ENCODE measurements at places on chromosomes 13 and 19.

DNA sequence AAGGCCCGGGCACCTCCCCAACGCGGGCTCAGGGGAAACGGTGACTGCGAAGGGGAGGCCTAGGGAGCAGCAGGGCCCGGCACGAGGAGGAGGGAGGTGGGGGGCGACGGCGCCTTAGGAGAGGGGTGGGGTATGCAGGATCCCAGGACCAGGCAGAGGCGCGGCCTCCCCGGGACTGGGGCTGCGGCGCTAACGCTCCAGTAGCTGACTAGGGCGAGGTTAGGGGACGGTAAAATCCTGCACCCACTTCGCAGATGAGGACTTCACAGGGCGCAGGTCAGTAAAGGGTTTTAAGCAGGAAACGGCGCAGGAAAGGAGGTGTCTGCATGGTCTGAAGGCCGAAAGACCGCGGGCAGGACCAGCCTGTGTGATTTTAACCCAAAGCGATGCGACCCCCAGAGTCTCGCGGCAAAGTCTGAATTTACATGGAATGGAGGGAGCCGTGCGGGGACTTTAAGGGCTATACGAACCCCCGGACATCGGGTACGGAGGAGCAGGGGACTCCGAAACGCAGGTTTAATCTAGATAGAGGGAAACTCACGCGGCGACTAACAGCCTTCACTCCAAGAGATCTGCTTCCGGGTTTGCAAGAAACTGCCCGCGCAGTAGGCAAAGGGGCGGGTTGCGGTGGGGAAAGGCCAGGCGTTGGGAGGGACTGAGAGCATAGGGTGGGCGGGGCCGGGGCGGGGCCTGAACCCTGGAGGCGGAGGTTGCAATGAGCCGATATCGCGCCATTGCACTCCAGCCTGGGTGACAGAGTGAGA lies at the start of gene ZNF665:
TSS of gene ZNF665 (minus strand) at position 588 of the 764 bp plus-strand sequence. CDS start 10,460 bp downstream, outside the sequence.
- peak; percentile 58 for DNase-seq

DNA sequence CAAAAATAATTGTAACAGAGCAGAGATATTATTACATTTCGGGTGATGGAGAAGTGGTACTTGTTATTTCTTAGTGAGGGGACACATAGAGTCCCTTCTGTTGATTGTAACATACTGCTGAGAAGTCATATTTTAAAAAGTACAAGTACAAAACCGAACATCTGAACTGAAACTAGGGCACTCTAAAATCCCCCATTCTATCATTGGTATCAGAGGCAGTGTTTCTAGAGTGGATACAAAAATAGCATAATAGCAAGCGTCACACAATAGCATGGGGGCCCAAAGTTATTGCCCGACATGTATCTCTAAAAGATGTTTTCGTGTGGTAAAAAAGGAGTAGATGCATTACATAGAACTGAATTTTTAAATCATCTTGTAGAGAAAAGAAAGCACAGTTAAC lies 502.1 kb upstream of the SLC10A2 start:
- no peak for DNase-seq

DNA sequence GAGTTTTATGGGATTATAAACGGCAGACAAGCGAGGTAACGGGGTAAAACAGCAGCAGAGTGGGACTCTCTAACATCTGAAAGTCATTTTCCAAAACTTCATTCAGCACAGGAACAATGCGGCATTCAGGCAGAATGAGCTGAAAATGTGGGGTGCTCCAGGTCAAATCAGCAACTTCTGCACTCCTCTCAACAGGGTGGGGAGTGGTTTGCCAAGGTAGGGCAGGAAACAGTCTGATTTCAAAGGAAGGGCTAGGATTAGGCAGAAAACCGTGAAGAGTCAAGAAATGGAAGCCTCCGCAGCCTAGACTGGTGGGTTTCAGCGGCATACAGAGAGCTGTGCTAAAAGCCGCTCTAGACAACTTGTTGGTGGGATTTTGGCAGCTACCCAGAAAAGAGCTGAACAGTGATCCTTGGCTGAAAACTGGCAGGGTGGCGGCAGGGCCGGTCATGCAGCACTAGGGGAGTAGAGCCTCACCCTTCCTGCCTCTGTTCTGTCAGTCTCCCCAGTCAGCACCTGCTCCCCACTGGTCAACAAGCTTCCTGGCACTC lies 154.2 kb upstream of the KLF12 start:
- no peak for DNase-seq

- DNase-seq: no peak
These were observed 6.8 kb downstream of the F2RL3 start for GRCh38 chr19:16895467-16896145.

- no peak for DNase-seq
These were observed 532.5 kb upstream of the SLC10A2 start for GRCh38 chr13:103598671-103599070.

GRCh38 chr13:112346899-112347229 lies 29.3 kb upstream of the SPACA7 start:
- no peak for DNase-seq

- no peak for DNase-seq
These were observed 60.2 kb upstream of the RFC3 start for GRCh38 chr13:33757713-33758112.

- DNase-seq: no peak
These were observed 40.7 kb upstream of the MCF2L start for GRCh38 chr13:112928020-112928971.

GRCh38 chr13:76326343-76326742 lies 559.9 kb downstream of the KCTD12 start:
- no peak for DNase-seq

GRCh38 chr19:34228347-34228746 lies 26.0 kb upstream of the GARRE1 start:
- no peak for DNase-seq

- DNase-seq: no peak
These were observed 19.6 kb downstream of the KLF12 start for GRCh38 chr13:74114641-74115040.

DNA sequence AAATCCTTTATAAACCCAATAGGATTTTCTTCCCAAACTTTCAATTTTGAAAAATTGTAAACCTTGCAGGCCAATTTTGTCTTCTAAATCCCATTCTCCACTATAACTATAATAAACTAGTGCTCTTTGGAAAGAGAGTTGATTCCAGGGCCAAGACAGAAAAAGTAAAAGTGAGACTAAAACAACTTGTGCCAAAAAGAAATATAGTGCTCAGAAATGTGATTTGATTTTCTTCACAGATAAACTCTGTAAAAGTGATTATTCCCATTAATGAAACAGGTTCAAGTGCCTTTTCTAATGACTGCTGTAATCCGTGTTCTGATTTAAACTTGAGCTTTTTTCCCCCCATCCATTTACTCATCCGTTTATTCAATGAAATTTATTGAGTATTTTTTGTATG lies 1831.1 kb downstream of the SLITRK5 start:
- DNase-seq: no peak

DNA sequence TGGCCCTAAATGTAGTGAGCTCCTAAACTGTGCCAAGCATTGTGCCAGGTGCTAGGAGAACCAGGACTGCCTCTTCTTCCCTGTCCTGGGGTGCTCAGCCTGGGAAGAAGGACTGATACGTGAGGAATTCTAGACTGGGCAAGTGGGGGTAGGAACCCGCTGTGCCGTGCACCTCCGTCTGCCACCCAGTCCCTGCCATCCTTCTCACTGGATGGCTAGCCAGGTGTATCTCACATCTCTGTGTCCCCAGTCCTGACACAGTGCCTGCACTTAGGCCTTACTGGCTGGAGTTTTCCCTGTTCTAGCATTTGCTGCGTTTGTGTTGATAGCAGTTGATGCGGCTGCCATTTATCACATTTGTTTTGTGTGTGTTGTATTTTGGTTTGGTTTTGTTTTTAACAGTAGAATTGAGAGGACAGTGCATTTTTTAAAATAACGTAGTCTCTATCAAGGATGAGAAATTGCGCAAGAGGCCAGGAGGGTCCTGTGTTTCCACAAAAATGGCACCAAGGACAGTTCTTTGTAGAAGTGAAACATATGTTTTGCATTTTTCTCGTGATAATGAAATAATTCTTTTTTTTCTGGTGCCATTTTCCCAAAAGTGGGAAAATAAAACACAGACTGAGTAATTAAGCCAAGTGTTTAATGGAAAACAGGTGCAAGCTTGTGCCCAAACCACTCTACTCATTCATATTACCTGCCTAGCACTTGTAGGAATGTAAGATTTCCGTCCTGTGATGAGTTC lies 4.7 kb upstream of the GPR183 start:
- DNase-seq: no peak

GRCh38 chr19:58518256-58519086 lies 1.1 kb downstream of the ZBTB45 start:
- DNase-seq: no peak

DNA sequence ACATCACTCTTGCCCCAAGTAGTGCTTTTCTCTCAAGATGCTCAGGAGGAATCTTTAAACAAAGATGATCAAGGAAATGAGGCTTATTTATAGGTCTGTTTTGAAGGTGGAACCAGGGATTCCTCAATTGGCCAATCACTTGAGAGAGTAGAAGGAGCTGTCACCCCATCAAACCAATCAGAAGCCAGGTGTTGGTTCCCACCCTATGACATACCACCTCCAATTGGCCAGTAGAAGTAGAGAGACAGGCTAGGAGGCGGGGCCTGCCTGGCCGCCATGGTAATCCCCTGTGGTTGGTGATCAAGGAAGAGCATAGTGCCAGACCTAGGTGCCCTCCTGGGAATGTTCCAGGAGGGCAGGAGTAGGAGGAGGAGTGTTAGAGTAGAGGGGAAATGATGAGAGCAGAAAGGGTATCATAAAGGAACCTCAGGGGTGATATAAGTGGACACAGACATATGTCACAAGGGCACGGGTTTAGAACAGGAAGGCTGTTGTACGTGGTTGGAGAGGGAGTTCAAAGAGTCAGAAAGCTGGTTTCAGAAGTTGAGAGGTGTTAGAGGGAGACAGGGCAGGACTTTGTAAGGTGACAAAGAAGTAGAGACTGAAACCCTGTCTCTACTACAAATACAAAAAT lies 10.5 kb downstream of the PMIS2 start:
- DNase-seq: no peak

DNA sequence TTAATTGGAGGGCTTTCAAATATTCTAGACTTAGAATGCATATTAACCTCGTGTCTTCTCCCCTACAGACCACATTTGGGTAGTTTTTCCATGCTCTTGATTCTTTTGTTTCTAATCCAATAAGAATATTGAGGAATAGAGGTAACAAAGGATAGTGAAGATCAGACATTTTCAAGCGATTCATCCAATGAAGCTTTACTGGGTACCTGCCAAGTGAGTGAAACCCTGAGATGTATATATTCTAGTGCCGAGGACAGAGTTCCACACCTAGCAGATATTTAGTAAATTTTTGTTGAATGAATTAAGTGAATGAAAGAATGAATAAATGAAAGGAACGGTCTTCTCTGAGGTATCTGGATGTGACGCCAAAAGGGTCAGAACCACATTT lies 442 bp upstream of the RFC3 start:
- no peak for DNase-seq

GRCh38 chr13:60755380-60756163 lies 358.6 kb downstream of the TDRD3 start:
- DNase-seq: no peak

DNA sequence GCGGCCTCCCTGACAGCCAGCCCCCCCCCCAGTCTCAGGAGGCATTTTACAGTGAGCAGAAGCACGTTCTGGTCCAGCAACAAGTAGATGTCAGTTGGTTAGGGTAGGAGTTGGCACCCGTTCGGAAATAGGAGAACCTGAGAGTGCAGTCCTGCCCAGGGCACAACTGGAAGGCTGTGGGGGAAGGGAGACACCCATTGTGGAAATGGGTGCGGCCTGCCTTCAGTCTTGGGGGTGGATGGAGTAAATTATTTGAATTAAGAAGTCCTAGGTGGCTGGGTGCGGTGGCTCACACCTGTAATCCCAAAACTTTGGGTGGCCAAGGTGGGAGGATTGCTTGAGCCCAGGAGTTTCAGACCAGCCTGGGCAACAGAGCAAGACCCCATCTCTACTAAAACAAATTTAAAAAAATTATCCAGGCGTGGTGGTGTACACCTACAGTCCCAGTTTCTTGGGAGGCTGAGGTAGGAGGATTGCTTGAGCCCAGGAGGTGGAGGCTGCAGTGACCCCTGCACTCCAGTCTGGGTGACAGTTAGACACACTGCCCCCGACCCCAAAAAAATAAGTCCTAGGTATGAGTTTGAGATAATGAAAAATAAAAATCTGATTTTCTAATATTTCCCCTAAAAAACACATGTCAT lies 1.2 kb downstream of the CIRBP start:
- DNase-seq: no peak

DNA sequence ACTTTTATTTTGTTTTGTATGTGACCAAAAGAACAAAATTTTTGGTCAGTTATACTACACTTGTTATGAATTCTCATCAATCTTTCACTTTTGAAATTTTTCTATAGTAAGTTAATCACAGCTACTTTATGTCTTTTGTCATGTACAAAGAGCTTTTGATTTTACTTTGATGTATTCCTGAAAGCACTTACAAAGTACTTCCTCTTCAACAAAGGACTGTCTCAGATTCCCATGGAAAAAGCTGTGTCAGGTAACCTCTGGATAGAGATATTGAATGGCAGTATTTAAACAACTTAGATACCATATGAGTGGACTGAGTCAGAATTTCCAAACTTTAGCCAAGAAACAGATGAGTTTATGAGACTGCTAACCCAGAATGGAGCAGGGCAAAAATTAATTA lies 689.3 kb upstream of the ATXN8OS start:
- DNase-seq: no peak

- DNase-seq: no peak
These were observed 40.2 kb upstream of the GPR183 start for GRCh38 chr13:99347335-99347878.

DNA sequence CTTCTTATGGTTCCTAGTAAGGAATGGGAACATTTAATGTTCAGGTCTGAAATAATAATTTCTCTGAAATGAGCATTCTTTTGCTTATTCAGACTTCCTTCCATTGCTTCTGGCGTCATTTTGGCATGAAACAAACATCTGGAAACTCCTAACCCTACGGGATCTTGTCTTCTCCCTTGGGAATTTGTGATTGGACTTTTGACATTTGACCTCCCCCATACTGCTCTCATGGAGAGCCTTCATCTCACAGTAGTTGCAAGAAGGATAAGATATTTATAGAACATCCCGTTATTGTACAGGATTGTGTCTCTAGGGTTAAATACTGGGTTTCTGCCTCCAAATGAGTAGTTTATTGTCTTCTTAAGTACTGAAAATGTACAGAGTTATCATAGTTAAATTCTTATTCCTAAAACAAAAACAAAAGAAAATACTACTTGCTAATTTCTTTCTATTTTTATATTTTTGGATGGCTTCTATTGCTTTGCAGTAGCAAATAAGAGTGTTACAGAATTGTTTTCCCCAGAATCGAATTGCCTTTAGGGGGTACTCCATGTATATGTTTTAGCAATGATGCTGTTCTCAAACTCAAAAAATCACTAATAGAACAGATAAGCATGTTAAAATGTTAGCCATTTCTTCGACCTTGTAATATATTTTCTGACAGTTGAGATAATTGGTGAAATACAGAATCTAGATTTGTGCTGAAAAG lies 366.8 kb downstream of the DLEU7 start:
- DNase-seq: no peak

GRCh38 chr13:110944968-110945927 lies 30.4 kb upstream of the ANKRD10 start:
- no peak for DNase-seq

GRCh38 chr19:58317476-58318072 lies 9.2 kb upstream of the ZSCAN22 start:
- DNase-seq: no peak

- DNase-seq: no peak
These were observed 209.7 kb downstream of the RBM26 start for GRCh38 chr13:79196366-79196765.

All from stimulated activated CD8-positive, alpha-beta memory T cell treated with anti-CD3 and anti-CD28 coated beads, Interleukin-12 subunit alpha, Interleukin-12 subunit beta, amount 100 ng/mL, for 4 hours (primary cell).